GM23248 (cell line): ENCODE measurements at places on chromosomes 2 and 18. TPM values are rescaled to one million over a fixed set of nuclear protein-coding genes. Genes with fewer than 3 reads are reported as not detected.

LCT gene
- polyA plus RNA-seq = not detected in 2 replicates

CLEC4F gene
- not detected in 2 replicates for polyA plus RNA-seq

CYS1 gene
- 2.8 and 3.1 TPM in 2 replicates for polyA plus RNA-seq

ST8SIA5 gene
- polyA plus RNA-seq = not detected in 2 replicates

SMIM21 gene
- not detected in 2 replicates for polyA plus RNA-seq

MALL gene
- polyA plus RNA-seq = 61.6 and 68.5 TPM in 2 replicates

HOXD3 gene
- polyA plus RNA-seq = 1.9 and 2.3 TPM in 2 replicates

DPYSL5 gene
- not detected in 2 replicates for polyA plus RNA-seq

ERICH2 gene
- polyA plus RNA-seq = not detected in 2 replicates

SEC11C gene
- polyA plus RNA-seq = 62.0 and 63.9 TPM in 2 replicates

- DNase-seq = peak; percentile 28
- no peaks in the 10 kb centered on the region for H3K27me3 ChIP-seq
- H3K4me3 ChIP-seq = no peak overlapping the region
- H3K27ac ChIP-seq = no peak overlapping the region; the same call in 1 of the 2 replicates
Observed at GRCh38 chr2:32450851-32451250, 94.0 kb downstream of the BIRC6 start.

GRCh38 chr2:176914371-176914770 is 298.2 kb upstream of the HNRNPA3 start:
- H3K27ac ChIP-seq = no peak overlapping the region
- no peak overlapping the region for H3K4me3 ChIP-seq
- no peaks in the 10 kb centered on the region for H3K36me3 ChIP-seq
- DNase-seq = no peak
- no peaks in the 10 kb centered on the region for H3K27me3 ChIP-seq
- H3K4me1 ChIP-seq = no peaks in the 10 kb centered on the region

DNA sequence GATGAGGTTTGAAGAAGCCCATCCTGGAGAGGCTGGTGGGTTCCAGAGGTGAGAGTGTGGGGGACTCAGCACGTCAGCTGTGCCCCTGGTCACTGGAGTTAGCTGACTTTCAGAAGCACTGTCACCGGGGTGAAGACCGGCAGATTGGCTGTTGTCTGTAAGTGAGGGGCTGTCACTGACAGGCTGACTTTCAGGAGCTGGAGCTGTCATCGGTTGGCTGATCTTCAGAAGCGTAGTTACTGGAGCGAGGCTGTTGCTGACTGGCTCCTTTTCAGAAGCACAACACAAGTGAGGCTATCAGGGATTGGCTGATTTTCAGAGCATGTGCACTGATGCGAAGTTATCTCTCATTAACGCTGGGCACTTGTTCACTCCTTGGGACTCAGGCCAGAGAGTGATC is 738.4 kb upstream of the ID2 start:
- no peaks in the 10 kb centered on the region for H3K27me3 ChIP-seq
- DNase-seq = no peak
- no peak overlapping the region for H3K27ac ChIP-seq
- H3K36me3 ChIP-seq = no peaks in the 10 kb centered on the region

- H3K36me3 ChIP-seq = no peaks in the 10 kb centered on the region
- no peak overlapping the region for H3K4me3 ChIP-seq
- H3K27ac ChIP-seq = no peak overlapping the region
Observed at GRCh38 chr2:854460-854859, 96.2 kb upstream of the SNTG2 start.

GRCh38 chr2:48315896-48316194 is 214.1 kb upstream of the STON1 start:
- DNase-seq = peak; percentile 37
- H3K4me1 ChIP-seq = peaks cover 15% of the 10 kb centered on the region
- H3K27ac ChIP-seq = peak overlapping the region; percentile 93

DNA sequence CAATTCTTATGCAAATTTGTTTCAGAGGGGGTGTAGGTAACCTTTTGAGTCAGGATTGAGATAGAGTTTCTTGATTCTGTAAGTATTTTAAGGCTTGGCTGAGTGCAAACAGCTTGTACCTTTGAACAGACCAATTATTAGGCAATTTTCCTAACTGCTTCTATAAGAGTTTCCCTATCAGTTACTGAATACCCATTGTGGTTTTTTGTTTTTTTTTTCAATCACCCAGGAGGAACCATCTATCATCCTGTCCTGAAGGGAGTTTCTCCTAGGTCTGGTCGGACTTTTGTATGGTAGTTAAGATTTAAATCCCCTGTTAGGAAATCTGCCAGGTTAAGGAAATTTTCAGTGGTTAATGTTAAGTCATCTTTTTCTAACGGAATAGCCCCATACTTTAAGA is 319.4 kb upstream of the SLC39A10 start:
- no peak overlapping the region for H3K4me3 ChIP-seq
- DNase-seq = no peak
- H3K36me3 ChIP-seq = no peaks in the 10 kb centered on the region
- H3K27ac ChIP-seq = no peak overlapping the region
- no peaks in the 10 kb centered on the region for H3K4me1 ChIP-seq
- no peaks in the 10 kb centered on the region for H3K27me3 ChIP-seq

- no peak for DNase-seq
- H3K4me1 ChIP-seq = no peaks in the 10 kb centered on the region
- H3K36me3 ChIP-seq = no peaks in the 10 kb centered on the region
- no peak overlapping the region for H3K4me3 ChIP-seq
- H3K27ac ChIP-seq = no peak overlapping the region
Observed at GRCh38 chr2:73343992-73344391, 41.6 kb upstream of the ALMS1 start.

- H3K4me3 ChIP-seq = no peak overlapping the region
- H3K4me1 ChIP-seq = peaks cover 15% of the 10 kb centered on the region
- no peaks in the 10 kb centered on the region for H3K27me3 ChIP-seq
- no peaks in the 10 kb centered on the region for H3K36me3 ChIP-seq
- no peak overlapping the region for H3K27ac ChIP-seq
Observed at GRCh38 chr18:69261406-69261805, 139.3 kb upstream of the DOK6 start.

GRCh38 chr2:220194630-220195584 is 567.5 kb downstream of the SLC4A3 start:
- H3K4me1 ChIP-seq = peaks cover 28% of the 10 kb centered on the region
- no peak overlapping the region for H3K27ac ChIP-seq
- no peak overlapping the region for H3K4me3 ChIP-seq
- no peaks in the 10 kb centered on the region for H3K27me3 ChIP-seq
- no peak for DNase-seq

- no peaks in the 10 kb centered on the region for H3K4me1 ChIP-seq
- H3K36me3 ChIP-seq = 0 out of 2 replicates have a peak, but pooled peaks cover 7% of the 10 kb centered on the region
- H3K4me3 ChIP-seq = no peak overlapping the region
- no peaks in the 10 kb centered on the region for H3K27me3 ChIP-seq
- peak; percentile 69 for DNase-seq
- no peak overlapping the region for H3K27ac ChIP-seq
Observed at GRCh38 chr2:88187038-88187676, 17.0 kb downstream of the THNSL2 start.

- H3K4me3 ChIP-seq = no peak overlapping the region
- H3K36me3 ChIP-seq = no peaks in the 10 kb centered on the region
- H3K27me3 ChIP-seq = no peaks in the 10 kb centered on the region
- peak; percentile 71 for DNase-seq
Observed at GRCh38 chr18:68417826-68418225, 297.1 kb downstream of the TMX3 start.

GRCh38 chr2:39705638-39706037 is 39.9 kb downstream of the TMEM178A start:
- no peak for DNase-seq
- H3K4me3 ChIP-seq = no peak overlapping the region
- H3K27me3 ChIP-seq = 0 out of 2 replicates have a peak, but pooled peaks cover 4% of the 10 kb centered on the region
- no peak overlapping the region for H3K27ac ChIP-seq

GRCh38 chr18:75727456-75727855 is 300.0 kb upstream of the SMIM21 start:
- DNase-seq = peak; percentile 68
- H3K4me1 ChIP-seq = no peaks in the 10 kb centered on the region
- peaks cover 20% of the 10 kb centered on the region for H3K27me3 ChIP-seq
- no peaks in the 10 kb centered on the region for H3K36me3 ChIP-seq
- no peak overlapping the region for H3K4me3 ChIP-seq
- H3K27ac ChIP-seq = no peak overlapping the region

DNA sequence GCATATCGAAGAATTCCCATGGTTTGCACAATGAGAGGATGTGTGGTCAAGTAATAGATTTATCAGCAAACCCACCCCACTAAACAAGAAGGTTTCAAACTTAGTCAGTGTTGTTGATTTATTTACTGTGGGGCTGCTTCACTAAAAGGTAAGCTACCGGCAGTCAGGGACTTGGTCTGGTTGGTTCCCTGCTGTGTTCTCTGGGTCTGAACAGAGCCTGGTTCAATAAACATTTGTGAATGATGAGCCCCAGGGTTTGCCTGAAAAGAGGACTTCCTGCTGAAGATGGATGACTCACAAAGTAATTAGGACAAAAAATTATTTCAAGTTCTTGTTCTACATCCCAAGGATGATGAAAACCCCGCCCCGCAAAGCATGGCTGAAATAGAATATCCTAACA is 108.3 kb downstream of the SPP2 start:
- H3K27ac ChIP-seq = no peak overlapping the region
- no peaks in the 10 kb centered on the region for H3K4me1 ChIP-seq
- H3K27me3 ChIP-seq = 0 out of 2 replicates have a peak, but pooled peaks cover 4% of the 10 kb centered on the region
- no peaks in the 10 kb centered on the region for H3K36me3 ChIP-seq
- DNase-seq = peak; percentile 10
- H3K4me3 ChIP-seq = no peak overlapping the region

GRCh38 chr2:39033980-39034379 is 86.9 kb downstream of the SOS1 start:
- no peak overlapping the region for H3K4me3 ChIP-seq
- H3K27me3 ChIP-seq = no peaks in the 10 kb centered on the region
- peaks cover 23% of the 10 kb centered on the region for H3K4me1 ChIP-seq
- no peaks in the 10 kb centered on the region; the same call in 1 of the 2 replicates for H3K36me3 ChIP-seq
- H3K27ac ChIP-seq = peak overlapping the region; percentile 22; the same call in 1 of the 2 replicates

- no peaks in the 10 kb centered on the region for H3K27me3 ChIP-seq
- H3K4me3 ChIP-seq = no peak overlapping the region
- no peak overlapping the region for H3K27ac ChIP-seq
- H3K4me1 ChIP-seq = no peaks in the 10 kb centered on the region
- H3K36me3 ChIP-seq = no peaks in the 10 kb centered on the region
- peak; percentile 44 for DNase-seq
Observed at GRCh38 chr2:228224410-228224809, 42.9 kb upstream of the SPHKAP start.

DNA sequence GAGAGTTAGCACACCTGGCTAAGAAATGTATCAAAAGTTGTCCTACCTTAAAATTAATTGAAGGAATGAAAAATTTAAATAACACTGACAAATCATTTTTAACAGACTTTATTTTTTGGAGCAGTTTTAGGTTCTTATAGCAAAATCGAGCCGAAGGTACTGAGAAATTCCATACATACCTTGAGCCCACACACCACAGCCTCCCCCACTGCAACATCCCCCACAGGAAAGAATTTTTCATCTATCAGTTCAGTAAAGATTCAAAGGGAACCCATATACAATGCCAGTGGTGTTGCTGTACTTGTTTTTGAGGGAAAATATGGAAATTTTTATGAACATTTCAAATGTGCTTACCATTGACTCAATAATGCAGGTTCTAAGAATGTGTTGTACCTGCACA is 169.8 kb upstream of the HS6ST1 start:
- H3K4me3 ChIP-seq = no peak overlapping the region
- no peaks in the 10 kb centered on the region for H3K4me1 ChIP-seq
- DNase-seq = no peak
- no peaks in the 10 kb centered on the region for H3K27me3 ChIP-seq
- no peaks in the 10 kb centered on the region for H3K36me3 ChIP-seq

- H3K4me1 ChIP-seq = no peaks in the 10 kb centered on the region
- DNase-seq = no peak
- no peak overlapping the region for H3K27ac ChIP-seq
- no peaks in the 10 kb centered on the region for H3K36me3 ChIP-seq
- no peak overlapping the region for H3K4me3 ChIP-seq
Observed at GRCh38 chr2:5713101-5713500, 20.9 kb downstream of the SOX11 start.

GRCh38 chr2:192159736-192160135 is 35.0 kb downstream of the TMEFF2 start:
- H3K4me3 ChIP-seq = no peak overlapping the region
- H3K4me1 ChIP-seq = peaks cover 9% of the 10 kb centered on the region; the same call in 1 of the 2 replicates
- no peak for DNase-seq
- H3K36me3 ChIP-seq = no peaks in the 10 kb centered on the region
- H3K27ac ChIP-seq = no peak overlapping the region
